Cerebellum (tissue), 4 donors: ENCODE measurements at places on chromosomes 5 and 9. TPM values are rescaled to one million over a fixed set of nuclear protein-coding genes. Genes with fewer than 3 reads are reported as not detected.

Gene IARS1
- total RNA-seq = 135 TPM

Gene NUTM2F
- total RNA-seq = not detected

Gene PCDHGA1
- 5.2 TPM for total RNA-seq

Gene PTRH1
- 9.8 TPM for total RNA-seq

Gene GAS1
- total RNA-seq = 19.6 TPM

Gene SLIT3
- 7.3 TPM for total RNA-seq

Gene TSLP
- total RNA-seq = not detected

Gene SLC35D2
- 2.8 TPM for total RNA-seq

Gene AKNA
- total RNA-seq = 10.6 TPM

Gene SPATA31C1
- not detected for total RNA-seq

Gene ANKRD20A1
- total RNA-seq = 7.3 TPM

Gene KIF24
- total RNA-seq = 5.9 TPM

Gene CNOT6
- 51.7 TPM for total RNA-seq

Gene CD72
- 1.3 TPM for total RNA-seq

Gene LCNL1
- total RNA-seq = 0.82 TPM

Gene SIT1
- total RNA-seq = not detected

Gene SEMA6A
- total RNA-seq = 181 TPM

Gene IFNA2
- total RNA-seq = not detected

Gene ANKRA2
- 39.8 TPM for total RNA-seq

Gene ADGRV1
- 249 TPM for total RNA-seq

Gene ZFP62
- 42.8 TPM for total RNA-seq

Gene INSL4
- total RNA-seq = not detected

Gene TTLL11
- total RNA-seq = 22.1 TPM

Gene PHF24
- 12.0 TPM for total RNA-seq
